ENCODE measurements at places on chromosomes 6 and 20.
A peak's percentile ranks its signal among the peaks of the same experiment; 100 is the strongest.

- DNase-seq, result no peak
Measured at GRCh38 chr6:119591235-119591634, 241.7 kb upstream of the MAN1A1 start.

DNA sequence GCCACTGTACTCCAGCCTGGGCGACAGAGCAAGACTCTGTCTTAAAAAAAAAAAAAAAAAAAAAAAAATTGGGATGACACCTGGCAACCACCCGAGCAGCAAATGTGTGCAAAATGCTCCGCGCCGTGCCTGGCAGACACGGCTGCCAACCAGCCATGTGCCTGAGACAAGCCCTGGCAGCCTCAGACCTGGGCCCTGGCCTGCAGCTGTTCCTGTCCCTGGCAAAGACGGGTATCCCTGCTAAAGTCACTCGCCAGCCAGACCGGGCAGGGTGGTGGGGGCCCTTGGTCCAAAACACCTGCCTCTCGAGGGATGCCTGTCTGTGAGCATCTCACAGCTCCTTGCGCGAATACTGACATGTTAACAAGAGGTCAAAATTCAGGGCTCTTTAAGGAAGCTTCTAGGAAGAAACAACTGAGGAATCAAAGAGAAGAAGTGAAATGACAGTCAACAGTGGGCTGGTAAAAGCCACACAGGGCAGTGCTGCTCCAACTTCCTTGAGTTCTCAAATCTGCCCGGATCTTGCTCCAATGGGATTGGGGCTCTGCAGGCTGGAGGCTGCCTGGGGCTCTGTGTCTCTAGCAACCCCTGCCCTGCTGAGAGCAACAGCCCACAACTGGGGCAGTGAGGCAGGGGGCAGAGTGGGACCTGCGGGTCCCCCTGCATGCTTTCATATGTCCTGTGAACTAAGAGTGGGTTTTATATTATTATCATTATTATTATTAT lies 53.4 kb downstream of the SYTL3 start:
- DNase-seq, result no peak

DNA sequence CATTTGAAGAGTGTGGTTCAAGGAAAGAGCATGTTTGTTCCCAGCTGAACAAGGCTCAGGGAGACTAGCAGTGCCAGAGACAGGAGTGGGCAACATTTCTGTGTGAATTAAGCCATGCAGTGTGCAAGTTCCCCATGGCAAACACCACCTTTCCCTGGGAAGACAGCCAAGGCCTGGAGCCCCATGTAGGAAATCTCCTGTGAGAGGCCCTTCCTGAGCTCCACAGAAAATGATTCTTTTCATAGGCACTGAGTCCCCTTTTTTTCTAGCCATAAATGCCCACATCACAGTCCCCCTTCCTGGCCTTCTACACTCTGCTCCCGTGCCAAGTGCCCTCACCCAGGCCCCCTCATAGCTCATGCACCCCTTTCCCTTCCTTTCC lies 11.8 kb upstream of the TRAM2 start:
- DNase-seq, result no peak

DNA sequence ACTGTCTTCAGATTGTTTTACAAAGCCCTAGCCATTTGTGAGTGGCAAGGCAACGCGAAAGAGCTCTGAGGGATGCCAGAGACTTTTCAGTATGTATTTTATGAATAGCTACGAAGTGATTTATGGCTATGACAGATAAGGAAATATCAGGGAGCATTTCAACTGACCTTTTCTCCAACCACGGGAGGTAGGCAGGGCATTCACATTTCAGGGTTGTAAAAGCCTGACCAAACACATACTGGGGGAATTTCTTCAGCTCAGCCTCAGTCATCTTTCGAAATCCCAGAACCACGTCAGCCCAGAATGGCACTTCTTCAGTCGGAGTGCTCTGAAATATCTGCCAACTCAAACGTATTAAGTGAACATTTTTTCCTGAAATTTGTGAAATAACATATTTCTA lies 10.8 kb downstream of the DDO start:
- DNase-seq, result no peak

GRCh38 chr6:40960742-40961430 lies 78.1 kb downstream of the UNC5CL start:
- DNase-seq, result no peak

GRCh38 chr20:37533154-37533715 lies 5.6 kb upstream of the BLCAP start:
- DNase-seq, result no peak

DNA sequence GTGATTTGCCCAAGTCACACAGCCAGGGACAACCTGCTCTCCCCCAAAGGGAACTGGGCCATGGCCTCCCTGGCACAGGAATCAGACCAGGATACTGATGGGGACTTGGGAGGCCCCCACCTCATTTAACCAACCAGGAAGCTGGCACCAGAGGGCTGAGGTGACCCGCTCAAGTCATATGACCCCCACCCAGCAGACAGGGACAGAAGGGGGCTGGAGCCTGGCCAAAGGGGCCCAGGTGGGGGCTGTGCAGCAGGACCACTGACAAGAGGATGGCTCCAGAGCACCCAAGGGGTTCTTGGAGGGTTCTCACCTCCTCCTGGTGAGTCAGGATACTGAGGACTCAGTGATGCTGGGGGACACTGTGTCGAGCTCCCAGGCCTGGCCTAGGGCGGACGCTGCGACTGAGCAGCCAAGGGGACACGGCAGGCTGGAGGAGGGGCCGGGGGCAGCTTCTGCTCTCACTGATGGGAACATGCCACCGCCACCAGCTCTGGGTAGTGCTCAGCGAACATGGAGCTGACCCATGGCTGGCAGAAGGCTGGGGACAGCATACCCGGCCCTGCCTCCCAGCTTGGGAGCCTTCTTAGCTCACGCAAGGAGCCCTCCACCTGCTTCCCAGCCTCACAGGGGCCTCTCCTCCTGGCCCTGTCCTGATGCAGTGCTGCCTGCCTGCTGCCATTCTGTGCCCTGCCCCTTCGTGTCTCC lies 1.2 kb downstream of the CST7 start:
- DNase-seq, result no peak

- no peak for DNase-seq
Measured at GRCh38 chr20:62946918-62947317, 5.6 kb upstream of the SLC17A9 start.

DNA sequence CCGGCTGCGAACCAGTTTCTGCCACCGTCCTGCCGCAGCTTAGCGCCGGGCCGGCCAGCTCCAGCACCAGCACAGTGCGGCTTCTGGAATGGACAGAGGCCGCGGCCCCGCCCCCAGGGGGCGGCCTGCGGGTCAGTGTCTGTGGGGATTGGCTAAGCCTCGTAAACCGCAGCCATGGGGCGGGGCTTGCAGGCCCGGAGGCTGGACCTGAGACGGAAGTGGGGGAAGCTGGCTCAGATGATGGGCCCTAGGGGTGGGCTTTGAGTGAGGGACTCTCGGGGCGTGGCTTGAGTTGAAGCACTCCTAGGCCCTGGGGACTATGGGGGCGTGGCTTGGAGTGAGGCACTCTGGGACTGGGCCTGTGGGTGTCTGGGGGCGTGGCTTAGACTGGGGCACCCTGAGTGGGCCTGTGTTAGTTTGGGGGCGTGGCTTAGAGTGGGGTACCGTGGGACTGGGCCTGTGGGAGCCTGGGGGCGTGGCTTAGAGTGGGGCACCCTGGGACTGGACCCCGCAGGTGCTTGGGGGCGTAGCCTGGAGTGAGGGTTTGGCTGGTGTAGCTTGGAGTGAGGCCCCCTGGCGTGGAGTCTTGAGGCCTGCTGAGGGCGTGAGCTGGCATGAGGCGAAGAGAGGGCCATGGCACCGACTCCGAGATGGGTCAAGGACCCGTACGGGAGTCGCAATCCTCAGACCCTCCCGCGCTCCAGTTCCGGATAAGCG lies 6.6 kb downstream of the L3MBTL1 start:
- peak; percentile 92 for DNase-seq

GRCh38 chr6:158629367-158630221 lies 14.9 kb downstream of the DYNLT1 start:
- DNase-seq, result no peak

DNA sequence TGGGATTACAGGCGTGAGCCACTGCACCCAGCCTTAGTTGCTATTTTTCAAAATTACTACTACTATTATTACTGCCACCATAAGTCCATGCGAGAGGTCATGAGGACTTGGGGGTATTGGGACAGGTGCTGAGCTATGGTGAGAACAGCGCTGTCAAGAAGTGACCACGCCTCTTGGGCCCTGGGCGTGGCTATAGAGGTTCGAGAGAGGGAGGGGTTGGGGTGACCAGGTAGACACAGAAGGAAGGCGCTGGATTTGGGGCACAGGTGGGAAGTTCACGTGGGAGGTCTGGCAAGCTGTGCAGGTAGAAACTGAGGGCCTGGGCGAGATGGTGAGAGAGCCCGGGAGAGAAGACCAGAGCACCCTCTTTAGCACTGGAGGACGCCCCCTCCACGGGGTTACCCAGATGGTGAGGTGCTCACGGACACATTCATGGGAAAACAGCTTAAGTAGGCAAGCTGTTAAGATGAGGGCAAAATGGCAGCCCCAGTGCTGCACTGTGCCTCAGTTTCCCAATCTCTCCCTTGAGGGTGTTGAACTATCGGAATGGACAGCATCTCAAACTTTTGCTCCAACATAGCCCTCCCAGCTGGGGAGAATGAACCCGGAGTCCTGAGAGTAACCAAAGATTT lies 61.0 kb downstream of the RAB44 start:
- no peak for DNase-seq

DNA sequence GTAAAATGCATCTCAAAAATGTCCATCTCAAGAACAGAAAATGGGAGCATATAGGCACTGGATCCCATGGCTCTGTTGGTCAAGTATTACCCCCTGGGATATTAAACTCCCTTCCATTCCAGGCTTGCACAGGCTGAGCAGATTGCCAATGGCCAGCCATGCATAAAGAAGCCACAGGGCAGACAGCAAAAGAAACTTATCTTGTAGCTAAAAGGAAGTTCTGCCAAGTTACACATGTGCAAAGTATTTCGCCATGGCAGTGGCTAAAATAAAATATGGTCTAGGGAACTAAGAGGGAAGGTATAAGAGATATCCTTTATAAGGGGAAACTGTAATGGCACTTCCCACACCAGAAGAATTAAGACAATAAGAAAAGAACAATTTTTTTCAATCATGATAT lies 415.6 kb upstream of the BTBD3 start:
- DNase-seq, result no peak

- DNase-seq, result no peak
Measured at GRCh38 chr6:8672882-8673281, 237.5 kb upstream of the SLC35B3 start.

All from effector memory CD8-positive, alpha-beta T cell (primary cell).